Progenitor cell of endocrine pancreas (in vitro differentiated cells): ENCODE measurements at places on chromosomes 7 and 10.

DNA sequence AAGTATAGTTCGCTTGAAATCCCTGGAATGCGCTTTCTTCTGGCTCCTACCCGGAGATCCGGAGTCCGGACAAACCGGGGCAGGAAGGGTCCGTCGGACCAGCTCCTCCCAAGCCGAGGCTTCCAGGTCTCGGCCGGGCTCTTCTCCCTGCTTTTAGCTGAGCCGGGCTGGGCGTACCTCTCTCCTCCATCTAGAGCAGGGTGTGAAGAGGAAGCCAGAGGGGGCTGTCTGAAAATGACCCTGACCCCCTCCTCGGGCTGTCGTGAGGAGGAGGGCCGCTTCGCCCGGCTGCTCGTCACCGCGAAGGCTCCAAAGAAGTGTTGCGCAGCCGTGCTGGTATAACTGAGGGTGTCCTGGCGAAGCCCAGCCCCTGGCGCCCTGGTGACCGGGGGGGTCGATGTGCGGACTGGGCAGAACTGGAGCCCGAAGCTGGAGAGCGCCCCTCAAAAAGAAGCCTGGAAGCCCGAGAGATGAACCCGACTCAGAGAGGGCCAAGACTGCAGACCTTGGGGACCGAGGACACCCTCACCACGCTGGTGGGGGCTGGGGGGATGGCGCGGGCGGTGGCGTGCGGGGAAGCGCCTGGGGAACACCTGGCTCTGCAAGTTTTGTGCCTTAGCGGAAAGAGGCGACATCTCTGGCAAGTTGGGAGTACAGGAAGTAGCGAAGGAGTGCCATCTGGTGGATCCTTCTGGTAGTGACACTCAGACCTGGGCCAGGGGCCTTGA is 5.7 kb downstream of the KAZALD1 start:
- DNase-seq = peak; percentile 72

- DNase-seq = no peak
These were observed 493.6 kb downstream of the GALNT17 start for GRCh38 chr7:71625545-71625944.

- DNase-seq = no peak
These were observed 36.9 kb upstream of the PTF1A start for GRCh38 chr10:23155169-23155568.

DNA sequence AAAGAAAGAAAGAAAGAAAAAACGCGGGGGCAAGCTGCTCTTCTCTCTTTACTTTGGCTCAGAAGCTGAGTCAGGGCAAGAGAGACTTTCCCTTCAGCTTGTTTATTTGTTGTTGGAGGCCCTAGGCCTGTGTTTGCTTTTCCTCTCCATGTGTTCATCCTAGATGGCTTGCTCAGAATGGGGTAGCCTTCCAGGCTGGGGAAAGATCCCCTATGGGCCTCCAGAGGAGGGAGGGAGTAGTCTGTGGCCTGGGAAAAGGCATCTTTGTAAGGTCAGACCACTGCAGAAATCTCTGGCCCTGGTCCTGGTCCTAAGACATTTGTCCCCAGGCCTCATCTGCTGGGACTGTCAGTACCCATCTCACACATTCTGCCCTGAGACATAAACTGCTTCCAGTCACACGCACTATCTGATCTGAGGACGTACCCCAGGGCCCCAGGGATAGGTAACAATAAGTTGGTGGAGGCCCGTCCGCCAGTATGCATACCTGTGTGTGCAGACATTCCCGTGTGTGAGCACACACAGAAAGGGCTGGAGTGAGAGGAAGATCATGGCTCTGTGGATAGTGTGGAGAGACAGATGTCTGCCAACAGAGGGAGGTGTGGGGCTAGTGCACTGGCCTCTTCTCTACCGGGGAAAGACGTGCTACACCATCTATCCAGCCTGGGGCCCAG is 4.9 kb upstream of the SCD start:
- DNase-seq = no peak

DNA sequence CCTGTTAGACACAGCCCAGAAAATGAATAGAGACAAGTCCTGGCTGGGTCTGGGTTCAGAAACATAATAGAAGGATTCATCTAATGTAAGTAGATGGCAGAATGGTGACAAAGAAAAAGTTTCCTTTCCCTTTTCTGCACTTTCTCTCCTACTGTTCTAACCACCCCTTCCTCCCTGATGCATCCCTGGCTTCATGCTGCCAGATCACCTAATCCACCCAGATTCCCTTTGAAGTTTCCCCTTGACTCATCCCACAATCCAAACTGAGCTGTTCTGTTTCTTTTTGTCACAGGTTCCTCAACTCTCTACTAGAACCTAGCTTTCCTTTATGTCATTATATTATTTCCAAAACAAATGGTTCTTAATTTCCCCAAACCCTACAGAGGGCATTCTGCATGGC is 1.1 kb upstream of the MACC1 start:
- DNase-seq = no peak

- DNase-seq = no peak
These were observed 28.1 kb upstream of the CDH23 start for GRCh38 chr10:71368643-71369042.

DNA sequence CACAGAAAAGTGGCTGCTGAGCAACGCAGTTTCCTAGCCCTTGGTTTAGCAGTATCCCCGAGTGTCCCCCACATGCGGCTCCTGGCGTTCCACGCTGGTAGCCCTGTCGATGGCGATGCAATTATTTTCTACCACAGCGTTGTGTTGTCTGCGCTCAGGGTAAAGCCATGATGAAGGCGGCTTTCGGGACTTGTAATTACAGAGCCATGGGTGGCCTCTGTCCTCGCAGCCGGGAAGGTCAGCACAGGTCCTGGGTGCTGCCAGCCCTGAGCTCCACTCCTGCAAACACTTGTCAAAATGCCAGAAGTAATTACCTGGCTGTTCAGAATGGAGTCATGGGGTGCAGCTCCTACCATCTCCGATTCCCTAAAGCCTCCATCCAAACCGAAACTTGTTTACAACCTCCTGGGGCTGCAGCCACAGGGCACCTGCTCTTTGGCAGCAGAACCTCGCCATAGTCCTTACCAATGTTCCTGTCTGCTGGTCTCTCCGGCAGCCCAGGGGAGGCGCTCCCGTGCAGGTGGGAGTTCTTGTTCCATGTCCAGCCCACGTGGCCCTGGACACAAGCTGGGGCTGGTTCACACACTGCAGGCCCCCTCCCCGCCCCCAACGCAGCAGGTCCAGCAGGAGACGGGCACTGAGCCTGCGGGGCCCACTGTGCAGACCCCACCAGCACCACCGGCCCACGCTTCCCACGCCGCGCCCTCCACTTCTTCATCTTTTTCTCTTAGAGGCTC is 512.6 kb downstream of the PTPRN2 start:
- DNase-seq = no peak

DNA sequence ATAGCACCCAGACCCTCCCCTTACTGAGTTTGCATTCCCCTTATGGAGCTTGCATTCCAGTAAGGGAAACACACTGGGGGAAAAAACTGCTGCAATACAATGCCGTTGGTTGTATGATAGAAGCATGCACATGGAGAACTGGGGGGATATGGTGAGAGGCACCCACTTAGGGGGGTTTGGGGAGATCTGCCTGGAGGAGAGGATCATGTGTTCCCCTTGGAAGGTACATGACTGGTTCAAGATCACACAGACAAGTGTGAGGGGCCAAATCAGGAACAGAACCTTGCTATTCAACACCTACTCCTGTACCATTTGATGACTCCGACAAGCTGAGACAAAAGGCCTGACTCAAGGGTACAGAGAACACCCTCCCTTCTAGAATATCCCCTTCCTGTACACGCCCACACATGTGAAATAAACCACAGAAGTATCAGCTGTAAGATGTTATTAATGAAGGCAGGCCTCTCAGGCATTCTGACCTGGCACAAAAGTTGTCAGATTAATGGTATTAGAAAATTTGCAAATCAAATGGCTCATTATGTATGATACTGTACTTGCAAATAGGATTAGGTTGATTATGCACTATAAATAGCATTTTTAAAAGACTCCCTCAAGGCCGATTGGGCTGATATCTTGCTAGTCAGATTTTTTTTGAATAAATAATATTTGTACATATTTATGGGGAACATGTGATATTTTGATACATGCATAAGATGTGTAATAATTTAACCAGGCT is 122.2 kb downstream of the NPY start:
- no peak for DNase-seq

DNA sequence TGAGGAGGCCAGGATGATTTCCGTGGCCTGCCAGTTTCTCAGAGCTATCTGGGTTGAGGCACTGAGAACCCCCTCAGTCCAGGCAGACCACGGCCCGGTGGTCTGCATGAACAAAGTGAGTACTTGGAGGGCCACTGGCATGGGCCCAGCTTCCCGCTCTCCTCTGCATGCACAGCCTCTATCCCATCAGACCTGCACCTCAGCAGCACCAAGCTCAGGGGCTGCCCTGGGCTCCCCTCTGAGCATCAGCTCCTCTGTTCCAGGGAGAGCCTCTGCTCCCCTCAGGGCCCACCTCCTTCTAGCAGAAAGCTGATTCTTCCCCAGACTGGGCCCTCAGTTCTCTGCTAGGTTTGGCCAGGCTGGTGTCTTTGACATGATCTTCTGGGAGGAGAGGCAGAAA is 469.9 kb downstream of the DNAJB6 start:
- no peak for DNase-seq

- DNase-seq = no peak
These were observed 222.9 kb upstream of the SH2B2 start for GRCh38 chr7:102063690-102064180.

DNA sequence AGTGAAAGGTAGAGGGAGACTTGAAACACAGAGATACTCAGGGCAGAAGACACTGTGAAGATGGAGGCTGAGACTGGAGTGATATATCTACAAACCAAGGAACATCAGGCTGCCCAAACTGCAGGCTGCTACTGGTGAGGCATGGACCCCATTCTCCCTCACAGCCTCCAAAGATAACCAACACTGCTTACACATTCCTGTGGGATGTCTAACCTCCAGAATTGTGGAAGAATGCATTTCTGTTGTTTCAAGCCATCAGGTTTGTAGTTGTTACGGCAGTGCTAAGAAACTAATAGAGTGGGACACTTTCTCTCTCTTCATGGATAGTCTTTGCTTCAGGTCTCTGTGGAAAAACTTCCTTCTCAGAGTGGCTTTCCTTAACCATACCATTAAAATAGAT is 182.6 kb upstream of the TMEM106B start:
- no peak for DNase-seq

GRCh38 chr7:122588621-122589020 is 110.3 kb downstream of the RNF133 start:
- DNase-seq = no peak

GRCh38 chr7:142391191-142391992 is 133.5 kb upstream of the PRSS58 start:
- no peak for DNase-seq

GRCh38 chr7:117019786-117020590 is 66.7 kb downstream of the ST7 start:
- DNase-seq = peak; percentile 35

- no peak for DNase-seq
These were observed 95.7 kb downstream of the VSTM2A start for GRCh38 chr7:54637712-54638396.

DNA sequence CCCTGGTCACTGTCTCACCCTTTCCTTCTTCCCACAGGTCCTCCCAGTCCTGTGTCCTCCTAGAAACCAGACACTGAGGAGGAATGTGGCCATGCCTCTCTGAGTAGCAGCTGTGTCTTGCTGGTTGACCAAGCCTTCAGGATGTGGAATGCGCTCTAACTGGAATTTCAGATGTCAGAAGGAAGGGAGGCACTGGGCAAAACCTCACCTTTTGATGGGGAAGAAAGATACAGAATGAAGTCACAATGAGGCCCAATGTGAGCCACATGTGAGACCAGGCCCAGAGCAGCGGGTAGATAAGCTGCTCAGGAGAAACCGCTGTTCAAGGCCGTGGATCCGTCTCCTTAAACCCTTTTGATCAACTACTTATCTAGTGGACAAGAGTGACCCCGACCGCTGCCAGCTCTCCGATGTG is 54.8 kb upstream of the ECHDC3 start:
- no peak for DNase-seq
